ENCODE measurements at places on chromosomes 5 and 9.

GRCh38 chr9:5789489-5789888 is 43.4 kb downstream of the ERMP1 start:
- no peak for DNase-seq

DNA sequence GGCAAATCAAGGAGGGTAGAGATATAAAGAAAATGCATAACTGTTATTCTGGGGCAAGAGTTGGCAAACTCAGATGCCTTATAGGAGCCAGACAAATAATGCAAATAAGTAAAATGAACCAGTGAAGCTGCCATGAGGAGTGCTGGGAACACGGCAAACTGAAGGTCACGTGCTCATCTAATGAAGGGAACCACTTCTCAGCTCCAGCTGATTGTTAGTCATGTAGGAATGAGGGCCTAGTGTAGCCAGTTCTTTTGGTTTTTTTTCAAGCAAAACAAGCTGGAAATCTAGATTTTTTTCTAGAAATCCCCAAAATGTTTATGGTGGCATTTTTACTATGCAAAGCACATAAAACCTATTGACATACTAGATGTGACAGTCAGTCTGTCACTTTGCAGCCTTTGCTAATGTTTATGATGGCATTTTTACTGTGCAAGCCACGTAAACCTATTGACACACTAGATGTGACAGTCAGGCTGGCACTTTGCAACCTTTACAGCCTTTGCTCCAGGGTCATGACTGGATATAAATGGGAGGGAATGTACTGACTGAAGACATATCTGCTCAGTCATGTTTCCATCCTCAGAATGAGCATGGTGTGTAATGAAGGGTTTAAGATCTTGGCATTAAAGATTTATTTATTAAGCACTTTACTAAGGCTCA is 39.4 kb downstream of the RUSC2 start:
- DNase-seq = no peak

DNA sequence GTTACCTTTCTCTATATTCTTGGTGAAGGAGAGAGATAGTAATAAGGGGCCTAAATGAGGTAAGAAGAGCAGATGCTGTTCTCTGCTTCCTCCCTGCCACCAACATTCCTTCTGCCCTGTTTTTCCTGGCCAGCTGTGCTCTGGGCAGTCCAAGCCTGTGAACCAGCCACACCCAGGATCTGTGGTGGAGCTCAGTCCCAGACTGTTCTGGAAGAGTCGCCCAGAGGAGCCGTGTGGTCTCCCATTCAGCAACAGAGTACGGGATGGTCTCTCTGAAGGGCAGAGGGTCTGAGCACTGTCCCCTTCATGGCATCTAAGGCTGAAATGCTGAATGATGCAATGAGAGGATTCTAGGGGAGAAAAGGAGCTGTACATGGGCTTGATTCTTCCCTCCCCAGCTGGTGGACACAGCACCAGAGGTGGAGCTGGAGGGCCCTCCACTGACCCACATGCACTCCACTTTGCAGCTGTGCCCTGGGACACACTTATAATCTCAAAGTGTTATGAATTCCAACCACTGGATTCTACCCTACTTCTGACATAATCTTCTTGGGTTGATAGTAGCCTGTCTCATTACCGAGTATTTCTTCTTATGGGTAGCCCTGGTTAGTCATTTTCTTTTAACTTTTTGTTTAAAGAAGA is 70.8 kb upstream of the RPS23 start:
- DNase-seq = no peak

- DNase-seq = no peak
Measured at GRCh38 chr5:135880801-135881200, 14.8 kb downstream of the IL9 start.

GRCh38 chr9:16150938-16151650 is 598.3 kb downstream of the CCDC171 start:
- DNase-seq = no peak

DNA sequence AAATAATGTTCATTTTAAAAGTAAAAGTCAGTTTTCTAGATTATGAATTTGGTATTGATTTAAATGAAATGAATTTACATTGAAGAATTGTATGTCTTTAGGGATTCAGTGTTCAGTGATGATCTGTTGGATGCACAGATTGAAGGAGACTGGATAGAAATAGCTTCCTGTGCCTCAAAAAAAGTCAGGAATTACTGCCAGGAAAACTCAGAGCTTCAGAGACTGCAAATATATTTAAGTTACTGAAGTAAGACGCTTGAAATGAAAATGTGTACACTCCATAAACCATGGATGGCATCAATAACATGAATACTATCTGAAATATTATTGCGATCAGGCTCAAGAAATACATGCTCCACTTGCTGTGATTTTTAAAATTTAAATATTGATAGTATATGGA is 60.3 kb downstream of the ADCY2 start:
- DNase-seq = no peak

GRCh38 chr9:71767776-71768321 is 464 bp downstream of the CEMIP2 start:
- DNase-seq = no peak

DNA sequence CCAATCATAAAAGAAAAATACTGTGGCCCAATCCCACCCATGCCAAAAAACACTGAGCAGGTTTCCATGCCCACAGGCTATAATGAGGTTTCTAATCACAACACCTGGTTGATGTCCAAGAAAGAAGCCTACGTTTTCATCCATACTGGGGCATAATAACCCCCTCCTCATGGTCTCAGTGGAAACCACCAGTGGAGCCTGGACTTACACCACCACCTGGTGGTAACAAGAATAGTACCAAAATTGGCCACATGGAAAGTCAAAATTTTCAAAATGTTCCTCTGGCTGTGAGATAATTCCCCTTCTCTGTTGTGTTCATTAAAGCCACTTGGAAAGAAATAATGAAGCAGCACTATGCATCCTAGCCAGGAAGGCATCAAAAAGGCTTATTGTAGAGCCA is 687.3 kb upstream of the ST8SIA4 start:
- DNase-seq = no peak

GRCh38 chr5:124064956-124065355 is 553.0 kb downstream of the CSNK1G3 start:
- DNase-seq = no peak
